ENCODE measurements at places on chromosomes 13 and 19.

- DNase-seq, result no peak
These were observed 1587.0 kb upstream of the PRR20A start for GRCh38 chr13:55553701-55554100.

GRCh38 chr19:12194827-12195731 lies 32.2 kb downstream of the ZNF136 start:
- DNase-seq, result peak; percentile 96

DNA sequence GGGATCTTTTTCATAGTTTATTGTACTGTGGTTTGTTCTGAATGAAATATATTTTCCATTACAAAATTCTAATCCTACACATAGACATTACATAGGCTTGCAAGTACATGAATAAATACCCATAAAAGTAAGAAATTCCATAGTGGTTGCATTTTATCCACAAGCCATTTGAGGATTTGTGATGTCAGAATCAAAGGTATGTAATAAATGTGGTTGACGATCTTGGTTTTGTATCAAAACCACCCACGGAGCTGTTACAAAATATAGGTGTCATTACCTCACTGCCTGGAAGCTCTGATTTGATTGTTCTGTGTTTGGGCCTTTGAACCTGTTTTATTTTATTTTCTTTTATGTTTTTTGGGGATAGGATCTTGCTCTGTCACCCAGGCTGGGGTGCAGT lies 125.1 kb downstream of the NALCN start:
- DNase-seq, result no peak

DNA sequence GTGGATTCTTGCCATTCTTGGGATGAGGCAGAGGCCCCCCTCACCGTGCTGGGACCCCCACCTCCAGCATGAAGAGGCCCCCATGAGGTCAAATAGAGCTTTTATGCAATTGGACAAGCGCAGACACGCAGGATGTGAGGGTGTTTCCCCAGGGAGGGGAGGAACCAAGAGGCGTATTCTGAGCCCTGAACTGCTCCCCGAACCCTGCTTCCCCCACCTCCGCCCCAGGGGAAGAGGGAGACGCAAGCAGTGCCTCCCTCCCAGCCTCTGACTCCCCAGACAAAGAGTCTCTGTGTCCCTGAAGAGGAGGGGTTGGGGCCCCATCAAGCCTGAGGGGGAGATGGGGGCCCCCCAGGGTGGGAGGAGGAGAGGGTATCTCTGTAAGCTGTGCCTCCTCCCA lies 1.3 kb upstream of the RDH8 start:
- DNase-seq, result no peak

- DNase-seq, result no peak
These were observed at the start of gene KLK11 for GRCh38 chr19:51026554-51026831. TSS of gene KLK11 (minus strand) at chr19:51026616. CDS start at chr19:51025631, 985 bp downstream.

GRCh38 chr19:3336680-3337523 lies 29.5 kb upstream of the NFIC start:
- DNase-seq, result peak; percentile 78

GRCh38 chr19:2237051-2237868 lies 636 bp downstream of the SF3A2 start:
- DNase-seq, result no peak

DNA sequence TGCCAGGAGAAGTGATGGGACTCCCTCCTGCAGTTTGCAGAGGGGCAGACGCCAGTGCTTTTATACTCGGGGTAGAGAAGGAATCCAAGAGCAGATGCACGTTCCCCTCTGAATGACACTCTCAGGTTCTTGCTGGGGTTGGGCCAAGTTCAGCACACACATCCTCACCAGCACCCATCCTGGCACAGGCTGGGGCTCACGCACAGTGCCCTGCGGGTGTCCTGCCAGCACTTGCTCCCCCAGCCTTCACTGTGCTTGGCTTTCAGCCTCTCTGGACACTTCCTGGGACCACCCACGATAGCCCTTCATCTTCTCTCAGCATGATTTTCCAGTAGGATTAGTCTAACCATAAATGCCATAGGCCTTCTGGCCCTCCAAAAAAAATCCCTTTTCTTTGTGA lies 158.6 kb downstream of the ZNF536 start:
- DNase-seq, result no peak
